ENCODE measurements at places on chromosomes 6 and 20.

DNA sequence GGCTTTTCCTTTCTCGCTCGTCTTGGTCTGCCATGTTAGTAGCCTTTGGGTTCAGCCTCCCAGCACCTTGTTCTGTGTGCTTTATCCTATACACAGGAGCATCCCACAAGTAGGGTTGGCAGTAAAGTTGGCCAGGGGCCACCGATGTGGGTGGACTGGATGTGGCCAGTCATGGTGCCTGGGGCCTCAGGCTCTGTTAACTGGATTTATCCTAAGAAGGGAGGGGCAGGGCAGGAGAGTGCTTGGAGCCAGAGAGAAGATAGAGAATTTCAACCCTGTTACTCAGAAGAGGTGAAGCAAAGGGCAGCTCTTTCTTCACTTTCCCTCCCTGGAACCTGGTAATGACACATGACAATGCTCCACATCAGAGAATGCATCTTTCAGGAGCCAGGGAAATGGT lies 14.1 kb upstream of the SIRPB2 start:
- DNase-seq = no peak

GRCh38 chr6:156427345-156427744 lies 349.8 kb upstream of the ARID1B start:
- no peak for DNase-seq

GRCh38 chr6:40721271-40721952 lies 134.2 kb upstream of the LRFN2 start:
- DNase-seq = no peak

DNA sequence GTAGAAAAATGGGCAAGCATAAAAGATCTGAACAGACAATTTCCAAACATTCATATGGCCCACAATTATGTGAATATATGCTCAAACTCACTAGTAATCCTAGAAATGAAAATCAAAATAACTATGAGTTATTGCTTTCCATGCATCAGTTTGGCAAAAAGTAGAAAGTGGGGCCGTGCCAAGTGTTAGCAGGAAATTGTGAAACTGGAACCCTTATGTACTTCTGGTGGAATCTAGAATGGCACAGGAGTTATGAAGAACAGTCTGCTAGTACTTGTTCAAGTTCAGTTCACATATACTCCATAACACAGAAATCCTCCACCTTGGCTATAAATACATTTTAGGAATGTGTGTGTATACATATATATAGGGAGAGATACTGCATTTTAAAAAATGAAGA lies 89.8 kb downstream of the EYA2 start:
- no peak for DNase-seq

DNA sequence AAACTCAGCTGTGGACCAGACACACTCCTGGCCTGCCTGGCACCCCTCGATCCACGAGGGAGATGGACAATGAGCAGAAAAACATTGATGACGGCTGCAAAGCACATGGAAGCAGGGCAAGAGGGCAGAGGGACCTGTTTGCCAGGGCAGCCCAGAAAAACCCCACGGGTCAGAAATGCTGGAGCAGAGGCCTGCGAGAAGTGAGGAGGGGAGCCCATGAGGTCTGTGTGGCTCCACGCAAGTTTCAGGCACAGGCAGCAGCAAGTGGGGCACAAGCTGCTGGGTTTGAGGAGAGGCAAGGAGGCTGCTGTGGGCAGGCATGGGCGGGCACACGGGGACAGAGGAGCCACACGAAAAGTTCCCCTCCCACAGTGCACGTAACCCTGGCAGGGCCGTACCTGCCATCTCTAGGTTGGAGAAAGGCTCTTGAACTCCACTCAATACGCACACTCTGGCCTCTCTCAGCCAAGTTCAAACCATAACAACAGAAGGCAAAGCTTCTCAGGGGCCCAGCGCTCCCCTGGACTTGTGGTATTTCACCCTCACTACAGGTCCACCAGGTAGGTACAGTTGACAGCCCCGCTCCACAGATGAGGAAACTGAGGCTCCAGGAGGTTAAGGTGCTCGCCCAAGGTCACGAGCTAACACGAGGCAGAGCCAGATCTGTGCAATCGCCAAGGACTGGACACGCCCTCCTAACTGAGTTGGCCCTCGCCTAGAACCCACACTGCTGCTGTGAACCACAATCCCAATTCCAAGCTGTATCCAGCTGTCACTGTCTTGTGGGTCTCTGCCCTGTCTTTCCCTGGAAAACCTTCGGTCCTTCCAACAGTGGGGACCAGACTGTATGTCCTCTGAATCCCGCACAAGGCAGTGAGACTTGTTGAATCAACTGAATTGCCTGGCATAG lies 108.2 kb downstream of the NOL4L start:
- no peak for DNase-seq

- no peak for DNase-seq
Measured at GRCh38 chr6:35128042-35128441, 13.1 kb downstream of the TCP11 start.

DNA sequence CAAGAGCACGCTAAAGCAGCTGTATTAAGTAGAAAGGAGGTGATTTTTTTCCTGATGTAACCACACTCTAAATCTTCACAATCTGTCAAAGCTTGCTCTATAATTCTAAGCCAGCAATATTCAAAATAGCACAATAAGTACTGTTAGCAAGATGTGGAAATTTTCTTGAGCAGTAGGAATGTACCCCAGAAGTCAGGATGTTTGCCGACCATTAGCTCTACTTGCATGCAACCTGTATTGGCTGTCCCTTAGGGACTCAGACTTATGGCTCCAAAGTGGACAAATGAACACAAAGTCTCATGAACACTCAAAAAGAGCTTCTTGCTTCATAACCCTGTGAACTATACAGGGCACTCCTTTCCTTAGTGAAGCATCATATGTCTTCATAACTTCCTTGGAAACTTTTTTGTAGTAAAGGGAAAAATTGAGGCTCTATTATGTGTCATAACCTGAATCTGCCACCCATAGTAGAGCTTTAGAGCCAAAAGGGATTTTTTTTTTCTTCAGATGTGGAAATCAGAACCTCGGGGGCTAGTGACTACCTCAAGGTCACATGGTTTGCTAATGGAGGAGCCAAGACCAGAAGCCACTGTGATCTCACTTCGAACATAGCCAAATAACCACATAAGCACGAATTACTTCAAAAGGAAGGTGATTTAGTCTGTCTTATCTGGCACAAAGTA lies 54.5 kb downstream of the ADGRG6 start:
- DNase-seq = no peak

GRCh38 chr6:160133441-160134336 lies 12.1 kb downstream of the SLC22A1 start:
- no peak for DNase-seq

DNA sequence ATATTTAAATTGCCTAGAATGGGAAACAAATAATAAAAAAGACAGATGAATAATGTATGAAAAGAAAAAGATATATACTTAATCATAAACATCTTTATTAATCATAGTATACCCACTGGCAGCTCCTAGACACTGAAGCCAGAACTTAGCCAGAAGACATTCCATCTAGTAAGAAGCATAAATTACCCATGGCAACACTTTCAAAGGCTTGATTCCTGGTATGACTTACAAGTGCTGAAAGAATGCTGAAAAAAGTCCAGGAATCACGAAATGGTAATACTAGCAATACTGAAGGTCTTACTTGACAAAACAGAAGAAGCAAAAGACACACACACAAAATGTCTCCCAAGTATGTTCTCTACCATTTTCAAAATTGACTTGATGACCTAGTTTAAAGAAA lies 38.0 kb downstream of the RWDD2A start:
- no peak for DNase-seq

GRCh38 chr20:21019814-21020658 lies 86.1 kb downstream of the LINC00237 start:
- no peak for DNase-seq

DNA sequence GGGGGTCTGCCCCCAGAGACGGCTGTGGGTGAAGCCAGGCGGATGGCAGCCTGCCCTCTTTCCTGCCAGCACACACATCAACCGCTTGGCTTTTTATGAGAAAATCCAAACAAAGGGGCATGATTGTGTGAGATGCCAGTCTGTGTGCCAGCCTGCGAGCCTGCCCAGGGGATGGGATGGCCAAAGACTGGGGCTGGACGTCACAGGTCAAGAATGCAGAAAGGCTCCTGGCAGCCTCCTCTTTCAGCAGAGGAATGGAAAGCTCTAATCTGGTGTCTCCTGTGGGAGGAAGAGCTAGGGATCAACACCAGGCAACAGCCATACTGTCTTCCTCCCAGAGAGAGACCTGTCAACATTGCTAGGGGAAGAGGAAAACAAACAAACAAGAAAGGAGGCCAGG lies 15.8 kb downstream of the TUBB2B start:
- DNase-seq = no peak

- peak; percentile 91 for DNase-seq
Measured at GRCh38 chr6:41602864-41603608, 35.2 kb upstream of the MDFI start.

DNA sequence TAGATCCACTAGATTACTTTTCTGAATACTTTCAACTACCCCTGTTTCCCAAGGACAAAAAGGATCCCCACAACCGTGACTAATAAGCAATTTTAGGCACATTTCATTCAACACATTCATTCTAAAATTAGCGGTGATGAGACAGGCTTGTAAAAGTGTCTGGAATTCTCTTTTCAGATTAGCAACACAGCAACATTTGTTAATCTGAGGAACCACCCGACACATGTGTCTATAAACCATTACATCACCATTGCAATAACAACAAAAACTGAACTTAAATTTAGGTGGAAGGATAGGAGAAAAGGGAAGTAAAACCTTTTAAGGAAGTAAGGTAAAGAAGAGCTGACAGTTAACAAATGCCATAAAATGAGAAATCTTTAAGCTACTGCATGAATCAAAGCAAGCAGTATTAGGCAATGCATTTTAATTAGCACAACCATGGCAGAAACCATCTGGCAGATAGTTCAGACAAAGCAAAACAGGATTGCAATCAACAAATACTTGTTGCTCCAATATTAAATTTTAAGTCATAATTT lies 49.1 kb downstream of the MAP3K7 start:
- DNase-seq = no peak

GRCh38 chr20:31663524-31663837 lies 25.8 kb downstream of the COX4I2 start:
- no peak for DNase-seq

DNA sequence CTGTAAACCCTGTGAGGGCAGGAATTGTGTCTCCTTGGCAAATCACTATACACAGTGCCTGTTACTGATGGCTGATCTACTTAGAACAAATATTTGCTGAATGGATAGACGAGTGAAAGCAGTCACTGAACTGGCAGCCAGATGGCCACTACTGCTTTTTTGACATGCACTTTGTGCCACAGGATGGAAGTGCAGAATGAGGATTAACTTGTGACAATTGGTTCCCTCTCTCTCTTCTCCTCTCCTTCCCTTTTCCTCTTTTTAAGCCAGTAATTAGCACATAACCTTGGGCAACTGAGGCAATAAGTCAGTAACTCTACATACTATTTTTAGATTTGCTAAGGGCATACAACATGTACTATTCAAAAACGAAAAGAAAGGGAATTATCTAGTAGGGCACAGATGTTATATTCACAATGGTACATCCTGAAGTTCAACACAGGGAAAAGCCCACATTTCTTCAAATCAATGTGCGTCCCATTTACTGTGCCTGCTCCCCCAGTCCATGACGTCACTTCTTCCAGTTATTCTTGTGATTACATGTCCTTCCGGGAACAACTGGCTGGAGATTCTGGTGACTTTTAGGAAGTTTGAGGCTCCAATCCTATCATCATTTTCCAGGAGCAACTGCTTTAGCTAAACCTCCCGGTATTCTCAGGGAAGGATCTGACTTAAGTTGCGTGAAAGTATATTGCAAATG lies 17.0 kb upstream of the RPS6KA2 start:
- no peak for DNase-seq

GRCh38 chr20:24501764-24502556 lies 32.5 kb downstream of the SYNDIG1 start:
- no peak for DNase-seq

DNA sequence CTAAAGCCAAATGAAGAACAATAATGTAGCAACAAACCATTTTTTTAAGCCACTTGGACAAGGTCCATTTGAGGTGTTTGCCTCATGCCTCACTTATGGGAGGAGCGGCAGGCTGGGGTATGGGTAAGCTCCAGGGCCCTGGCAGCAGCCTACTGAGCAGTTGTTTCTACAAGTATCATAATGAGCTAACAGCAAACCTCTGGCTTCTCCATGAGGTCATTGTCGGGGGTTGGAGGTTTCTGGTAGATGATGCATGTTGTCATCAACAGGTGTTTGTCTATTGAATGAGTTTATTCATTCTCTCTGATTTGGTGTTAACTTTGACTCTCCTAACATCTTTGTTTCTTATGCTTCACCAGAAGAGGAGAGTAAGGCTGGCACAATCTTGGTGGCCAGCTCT lies 150.7 kb downstream of the TBC1D7 start:
- no peak for DNase-seq

DNA sequence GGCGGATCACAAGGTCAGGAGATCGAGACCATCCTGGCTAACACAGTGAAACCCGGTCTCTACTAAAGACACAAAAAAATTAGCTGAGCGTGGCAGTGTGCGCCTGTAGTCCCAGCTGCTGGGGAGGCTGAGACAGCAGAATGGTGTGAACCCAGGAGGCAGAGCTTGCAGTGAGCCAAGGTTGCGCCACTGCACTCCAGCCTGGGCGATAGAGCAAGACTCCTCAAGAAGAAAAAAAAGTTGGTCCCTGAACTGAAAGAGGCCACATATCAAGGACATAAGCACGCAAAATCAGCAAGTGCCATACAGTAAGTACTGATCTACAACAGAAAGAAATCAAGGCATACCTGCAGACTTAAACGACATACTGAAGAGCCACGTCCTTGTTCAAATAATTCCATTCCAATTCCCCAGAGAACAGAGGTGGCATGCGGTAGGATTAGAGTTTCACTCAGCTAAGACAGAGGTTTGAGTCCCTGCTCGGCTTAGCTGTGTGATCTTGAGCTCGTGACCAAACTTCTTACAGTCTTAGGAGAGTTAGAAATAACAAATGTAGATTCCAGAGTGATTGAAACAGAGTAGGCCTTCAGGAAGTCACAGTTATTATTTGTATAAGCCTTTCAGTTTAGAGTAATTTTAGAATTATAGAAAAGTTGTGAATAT lies 29.2 kb downstream of the B4GALT5 start:
- no peak for DNase-seq

DNA sequence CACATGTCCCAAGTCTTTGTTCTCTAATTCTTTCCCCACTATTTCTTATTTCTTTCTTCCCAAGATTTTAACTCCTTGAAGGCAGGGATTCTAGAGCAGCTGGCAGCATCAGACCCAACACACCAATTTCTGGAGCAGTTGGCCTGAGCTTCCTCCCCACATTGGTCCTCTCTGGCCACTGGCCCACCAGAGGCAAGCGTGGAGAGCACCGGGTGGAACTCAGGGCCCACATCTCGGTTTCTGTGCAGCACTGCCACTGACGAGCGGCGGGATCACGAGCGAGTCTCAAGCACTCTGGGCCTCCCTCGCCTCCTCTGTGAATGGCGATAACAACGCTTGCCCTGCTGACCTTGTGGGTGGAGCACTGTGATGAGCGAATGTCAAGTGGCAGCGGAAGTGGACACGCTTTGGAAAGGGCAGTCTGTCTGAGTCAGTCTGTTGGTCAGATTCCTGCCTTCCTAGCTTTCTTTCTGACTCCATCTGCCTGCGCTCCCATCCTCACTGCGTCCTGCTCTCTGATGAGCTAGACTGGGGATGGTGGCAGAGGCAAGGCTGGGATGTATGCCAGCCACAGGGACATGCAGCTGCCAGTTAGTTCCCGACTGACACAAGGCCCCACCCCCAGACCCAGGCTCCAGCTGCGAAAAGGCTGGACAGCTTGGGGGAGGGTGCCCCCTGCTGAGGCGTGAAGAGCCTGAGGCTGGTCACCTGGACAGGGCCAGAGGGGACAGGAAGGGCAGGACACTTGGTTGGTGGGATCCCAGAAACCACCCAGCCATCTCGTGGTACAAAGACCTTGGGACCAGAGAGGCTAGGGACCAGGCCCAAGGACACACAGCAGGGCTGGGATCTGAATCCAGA lies 4.5 kb upstream of the SPDEF start:
- DNase-seq = no peak

- no peak for DNase-seq
Measured at GRCh38 chr6:141824350-141824749, 308.4 kb upstream of the GJE1 start.

All from GM19239 (cell line).